RPMI8226 (cell line): ENCODE measurements at places on chromosomes 1 and 21.

DNA sequence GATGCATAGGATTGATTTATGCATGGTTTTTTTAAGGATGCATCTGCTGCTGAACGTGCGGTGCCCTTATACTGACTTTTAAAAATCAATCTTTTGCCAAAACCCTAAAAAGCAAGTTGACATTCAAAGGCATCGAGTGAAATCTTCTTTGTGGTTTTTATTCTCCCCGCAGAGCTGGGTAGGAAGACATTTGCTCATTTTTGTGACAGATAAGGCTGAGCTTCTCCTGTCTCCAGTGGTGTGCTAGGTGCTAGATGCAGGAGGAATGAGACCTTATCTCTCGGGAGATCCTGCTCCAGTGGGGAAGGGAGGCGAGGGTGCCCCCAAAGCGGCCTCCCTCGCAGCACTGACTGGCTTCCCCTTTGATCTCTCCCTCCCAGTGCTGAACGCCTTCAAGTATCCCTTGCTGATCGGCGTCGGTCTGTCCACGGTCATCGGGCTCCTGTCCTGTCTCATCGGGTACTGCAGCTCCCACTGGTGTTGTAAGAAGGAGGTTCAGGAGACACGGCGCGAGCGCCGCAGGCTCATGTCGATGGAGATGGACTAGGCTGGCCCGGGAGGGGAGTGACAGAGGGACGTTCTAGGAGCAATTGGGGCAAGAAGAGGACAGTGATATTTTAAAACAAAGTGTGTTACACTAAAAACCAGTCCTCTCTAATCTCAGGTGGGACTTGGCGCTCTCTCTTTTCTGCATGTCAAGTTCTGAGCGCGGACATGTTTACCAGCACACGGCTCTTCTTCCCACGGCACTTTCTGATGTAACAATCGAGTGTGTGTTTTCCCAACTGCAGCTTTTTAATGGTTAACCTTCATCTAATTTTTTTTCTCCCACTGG is 14.9 kb upstream of the CD101 start:
- no peak for DNase-seq

- DNase-seq = no peak
Observed at GRCh38 chr1:9275161-9275560, 17.5 kb upstream of the SPSB1 start.

GRCh38 chr1:11697188-11697892 is 5.8 kb downstream of the DRAXIN start:
- no peak for DNase-seq

GRCh38 chr1:95668165-95668564 is 434.2 kb downstream of the RWDD3 start:
- no peak for DNase-seq

DNA sequence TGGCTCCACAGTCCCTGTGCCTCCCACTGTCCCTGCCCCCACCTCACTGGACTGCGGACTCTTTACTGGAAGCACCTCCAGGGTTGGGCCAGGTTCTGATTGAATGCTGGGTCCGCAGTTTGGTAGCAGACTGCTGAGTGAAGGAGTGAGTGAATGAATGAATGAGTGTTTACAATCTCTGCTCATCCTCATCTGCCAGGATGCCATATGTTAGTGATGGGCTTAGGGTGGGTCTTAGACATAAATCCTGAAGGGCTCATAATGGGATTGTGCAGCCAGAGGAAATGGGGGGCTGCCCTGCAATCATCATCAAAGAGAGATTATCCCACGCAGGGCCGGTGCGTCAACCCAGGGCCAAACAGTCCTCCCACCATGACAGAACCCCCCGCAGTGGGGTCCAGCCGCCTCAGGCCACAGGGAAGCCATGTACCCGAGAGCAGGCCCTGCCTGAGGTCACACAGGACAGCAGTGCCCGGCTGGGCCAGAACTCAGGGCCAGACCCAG is 26.1 kb downstream of the SLC1A7 start:
- no peak for DNase-seq

GRCh38 chr1:172944931-172945330 is 105.8 kb downstream of the TNFSF18 start:
- DNase-seq = no peak

GRCh38 chr1:68232289-68233148 is at the start of gene WLS:
WLS (minus strand) TSS chr1:68232523; CDS start chr1:68232299, 224 bp downstream.
- no peak for DNase-seq

- DNase-seq = no peak
Observed at GRCh38 chr1:87812871-87813577, 484.3 kb downstream of the LMO4 start.
